Activated CD4-positive, alpha-beta memory T cell treated with anti-CD3 and anti-CD28 coated beads, Interleukin-2, amount 10 ng/mL, durations not matched to agents 7 days and 5 days (primary cell): ENCODE measurements at places on chromosomes 12 and 14. TPM values are rescaled to one million over a fixed set of nuclear protein-coding genes. Genes with fewer than 3 reads are reported as not detected.

GRCh38 chr12:15856097-15856982 lies 25.8 kb upstream of the STRAP start:
- no peak overlapping the region for H3K4me3 ChIP-seq
- peaks cover 16% of the 10 kb centered on the region for H3K27me3 ChIP-seq
- H3K36me3 ChIP-seq: no peaks in the 10 kb centered on the region
- H3K4me1 ChIP-seq: no peaks in the 10 kb centered on the region
- DNase-seq: peak; percentile 38

Gene SYCP3
- total RNA-seq: 0.30 TPM

Gene LRTM2
- total RNA-seq: not detected

GRCh38 chr12:114275086-114275485 lies 130.9 kb downstream of the TBX5 start:
- H3K27ac ChIP-seq: no peak overlapping the region
- H3K4me3 ChIP-seq: no peak overlapping the region
- no peaks in the 10 kb centered on the region for H3K4me1 ChIP-seq
- no peaks in the 10 kb centered on the region for H3K36me3 ChIP-seq

- H3K4me3 ChIP-seq: no peak overlapping the region
- peaks cover 35% of the 10 kb centered on the region for H3K4me1 ChIP-seq
- peak; percentile 15 for DNase-seq
- H3K27me3 ChIP-seq: no peaks in the 10 kb centered on the region
- H3K27ac ChIP-seq: no peak overlapping the region
These were observed 8.2 kb downstream of the ENDOU start for GRCh38 chr12:47717046-47717442.

Gene ZDHHC22
- total RNA-seq: not detected

GRCh38 chr14:65600742-65601141 lies 188.2 kb downstream of the FUT8 start:
- peaks cover 2% of the 10 kb centered on the region for H3K4me1 ChIP-seq
- no peaks in the 10 kb centered on the region for H3K36me3 ChIP-seq
- no peak overlapping the region for H3K4me3 ChIP-seq
- no peak overlapping the region for H3K27ac ChIP-seq
- no peaks in the 10 kb centered on the region for H3K27me3 ChIP-seq

GRCh38 chr12:124939079-124939420 lies 24.6 kb upstream of the UBC start:
- no peak overlapping the region for H3K27ac ChIP-seq
- peak; percentile 66 for DNase-seq
- H3K27me3 ChIP-seq: no peaks in the 10 kb centered on the region
- no peak overlapping the region for H3K4me3 ChIP-seq
- H3K4me1 ChIP-seq: peaks cover 21% of the 10 kb centered on the region

Gene A2ML1
- not detected for total RNA-seq

Gene ASB2
- 99.3 TPM for total RNA-seq

- no peak overlapping the region for H3K4me3 ChIP-seq
- no peaks in the 10 kb centered on the region for H3K4me1 ChIP-seq
- no peak for DNase-seq
- no peaks in the 10 kb centered on the region for H3K36me3 ChIP-seq
- H3K27ac ChIP-seq: no peak overlapping the region
These were observed 79.5 kb downstream of the FAR2 start for GRCh38 chr12:29228474-29229157.

Gene OR4K17
- total RNA-seq: not detected

- peaks cover 33% of the 10 kb centered on the region for H3K4me1 ChIP-seq
- peak overlapping the region; percentile 99 for H3K27ac ChIP-seq
- peaks cover 17% of the 10 kb centered on the region for H3K27me3 ChIP-seq
- no peak for DNase-seq
- H3K4me3 ChIP-seq: peak overlapping the region; percentile 56
These were observed 660 bp upstream of the MAP1LC3B2 start for GRCh38 chr12:116558280-116559161.

DNA sequence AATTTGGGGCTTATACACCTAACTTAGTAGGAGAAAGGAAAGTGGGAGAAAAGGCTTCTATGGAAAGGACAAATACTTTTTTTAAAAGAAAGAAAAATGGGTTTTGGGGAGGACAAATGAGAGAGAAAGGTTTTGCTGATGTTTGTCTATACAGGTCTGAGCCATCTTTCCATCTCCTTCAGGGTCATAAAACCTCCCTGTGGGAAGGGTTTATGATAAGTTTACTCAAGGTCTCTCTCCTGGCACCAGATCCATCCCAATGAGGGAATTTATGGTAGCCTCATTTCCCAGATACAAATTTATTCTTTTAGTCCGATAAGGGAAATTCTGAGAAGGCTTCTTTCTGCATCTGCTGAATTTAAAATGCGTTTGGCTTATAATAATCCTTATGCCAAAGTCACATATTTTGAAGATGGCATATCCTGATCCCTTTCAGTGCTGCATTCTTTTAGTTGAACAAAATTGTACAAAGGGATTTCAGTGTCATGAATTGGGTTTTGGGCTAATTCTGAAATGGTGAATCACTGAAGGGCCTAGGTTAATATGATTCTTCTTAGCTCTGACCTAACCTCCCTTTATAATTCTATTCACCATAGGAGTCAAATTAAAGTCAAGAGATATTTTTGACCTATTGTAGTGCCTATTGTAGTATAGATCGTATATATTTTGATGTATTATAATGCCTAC lies 173.5 kb upstream of the DYRK2 start:
- no peaks in the 10 kb centered on the region for H3K27me3 ChIP-seq
- no peak for DNase-seq
- no peaks in the 10 kb centered on the region for H3K4me1 ChIP-seq
- no peak overlapping the region for H3K27ac ChIP-seq
- H3K36me3 ChIP-seq: no peaks in the 10 kb centered on the region

DNA sequence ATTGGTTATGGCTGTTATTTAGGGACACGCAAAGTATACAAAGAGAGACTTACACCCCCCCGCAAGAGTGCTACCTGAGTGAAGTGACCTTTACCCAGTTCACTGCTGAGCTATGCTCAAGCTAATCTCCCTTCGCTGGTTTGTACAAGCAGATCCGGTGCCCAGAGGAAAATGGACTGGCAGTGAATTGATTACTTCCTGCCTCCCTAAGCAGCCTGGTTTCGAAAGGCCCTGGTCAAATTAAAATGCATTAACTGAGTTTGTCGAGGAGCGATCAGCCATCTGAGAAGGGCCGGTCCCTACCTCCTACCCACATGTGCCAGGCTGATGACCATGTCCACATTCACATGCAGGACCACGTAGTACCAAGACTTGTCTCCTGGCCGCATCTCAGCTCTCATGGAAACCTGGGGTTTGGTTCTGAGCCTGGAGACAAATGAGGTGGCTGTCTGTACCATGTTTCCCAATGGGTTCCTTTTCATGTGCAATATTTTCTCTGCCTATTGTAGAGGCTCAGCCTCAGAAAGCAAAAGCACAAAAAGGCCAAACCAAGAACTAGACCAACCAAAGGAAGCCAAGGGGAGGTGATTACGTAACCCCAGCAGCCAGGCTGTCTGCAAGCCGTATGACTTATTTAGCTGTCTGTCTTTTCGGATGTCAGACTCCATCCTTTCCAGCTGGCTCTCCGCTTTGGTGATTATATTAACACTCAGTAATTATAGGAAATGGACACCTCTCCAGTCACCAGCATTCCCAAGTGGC lies 284.7 kb upstream of the PWP1 start:
- no peak overlapping the region for H3K4me3 ChIP-seq
- H3K27ac ChIP-seq: no peak overlapping the region
- H3K4me1 ChIP-seq: peaks cover 22% of the 10 kb centered on the region
- DNase-seq: no peak

- no peak overlapping the region for H3K4me3 ChIP-seq
- peak overlapping the region; percentile 49 for H3K27ac ChIP-seq
- H3K4me1 ChIP-seq: peaks cover 30% of the 10 kb centered on the region
- peaks cover 4% of the 10 kb centered on the region for H3K36me3 ChIP-seq
- no peak for DNase-seq
- no peaks in the 10 kb centered on the region for H3K27me3 ChIP-seq
These were observed 27.1 kb upstream of the C12orf71 start for GRCh38 chr12:27109334-27110028.

DNA sequence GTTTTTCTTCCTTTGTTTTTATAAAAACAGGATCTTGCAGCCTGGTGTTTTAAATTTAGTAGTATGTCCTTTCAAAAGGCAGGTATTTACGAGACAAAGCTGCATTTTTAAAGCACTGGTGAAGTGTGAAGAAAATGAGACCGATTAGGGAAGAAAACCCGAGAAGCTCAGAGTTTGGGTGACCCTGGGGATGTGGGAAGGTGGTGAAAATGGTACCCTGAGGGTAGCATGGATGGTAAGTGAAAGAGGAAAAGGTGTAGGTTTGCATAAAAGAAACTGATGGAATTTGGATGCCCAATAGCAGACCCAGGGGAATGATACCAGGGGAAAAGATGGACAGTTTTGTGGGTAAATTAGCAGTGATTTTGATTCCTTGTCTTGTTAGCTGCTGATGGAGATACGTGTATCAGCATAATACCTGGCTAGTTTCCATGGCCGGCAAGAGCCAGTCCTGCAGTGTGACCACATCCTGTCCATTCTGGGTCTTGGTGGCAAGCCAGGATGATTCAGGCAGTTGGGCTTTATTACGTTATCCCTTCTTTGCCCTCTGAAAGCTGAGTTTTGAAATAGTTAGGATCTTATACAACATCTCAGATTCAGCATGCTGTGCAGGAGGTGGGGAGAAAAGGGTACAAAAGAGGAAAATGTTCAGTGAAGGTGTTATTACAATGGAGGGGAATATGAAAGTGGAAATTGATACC lies 8.9 kb downstream of the BICD1 start:
- no peaks in the 10 kb centered on the region for H3K27me3 ChIP-seq
- peaks cover 18% of the 10 kb centered on the region for H3K4me1 ChIP-seq
- no peak overlapping the region for H3K4me3 ChIP-seq

DNA sequence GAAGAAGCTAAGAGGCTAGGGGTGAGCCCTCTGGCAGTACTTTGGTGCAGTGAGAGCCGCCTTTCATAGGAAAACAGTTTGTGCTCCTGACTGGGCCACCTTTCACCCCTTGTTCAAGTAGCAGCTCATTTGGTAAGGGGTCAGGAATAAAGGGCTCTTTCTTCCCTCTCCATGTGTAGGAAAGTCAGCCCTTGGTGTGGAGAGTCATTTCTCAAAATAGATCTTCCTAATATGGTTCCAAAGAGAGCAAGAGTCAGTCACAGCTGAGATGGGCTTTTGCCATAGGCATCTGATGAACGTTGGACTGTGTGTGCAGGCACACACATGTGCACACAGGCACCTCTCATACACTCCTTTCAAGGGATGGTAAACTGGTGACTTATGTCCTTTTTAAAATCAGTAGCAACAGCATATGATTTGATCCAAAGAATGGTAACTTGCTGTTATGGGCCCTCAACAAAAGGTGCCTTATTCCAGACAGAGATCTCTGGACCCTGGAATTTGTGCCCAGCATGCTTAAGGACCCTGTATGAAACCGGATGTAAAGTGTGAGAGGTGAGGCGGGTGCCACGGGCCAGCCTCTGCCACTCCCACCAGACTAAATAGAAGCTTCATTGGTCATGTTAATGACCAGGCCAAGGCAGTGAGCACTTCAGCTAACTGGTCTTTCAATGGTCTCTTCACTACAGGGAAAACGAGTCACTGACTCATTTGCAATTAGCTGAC lies 16.7 kb upstream of the RIC8B start:
- DNase-seq: no peak
- H3K4me3 ChIP-seq: no peak overlapping the region
- H3K36me3 ChIP-seq: peaks cover 1% of the 10 kb centered on the region
- H3K27ac ChIP-seq: no peak overlapping the region
- no peaks in the 10 kb centered on the region for H3K27me3 ChIP-seq

- H3K36me3 ChIP-seq: peaks cover 27% of the 10 kb centered on the region
- no peak for DNase-seq
- H3K4me1 ChIP-seq: no peaks in the 10 kb centered on the region
- H3K4me3 ChIP-seq: no peak overlapping the region
These were observed 49.9 kb upstream of the BBS10 start for GRCh38 chr12:76398106-76398505.

DNA sequence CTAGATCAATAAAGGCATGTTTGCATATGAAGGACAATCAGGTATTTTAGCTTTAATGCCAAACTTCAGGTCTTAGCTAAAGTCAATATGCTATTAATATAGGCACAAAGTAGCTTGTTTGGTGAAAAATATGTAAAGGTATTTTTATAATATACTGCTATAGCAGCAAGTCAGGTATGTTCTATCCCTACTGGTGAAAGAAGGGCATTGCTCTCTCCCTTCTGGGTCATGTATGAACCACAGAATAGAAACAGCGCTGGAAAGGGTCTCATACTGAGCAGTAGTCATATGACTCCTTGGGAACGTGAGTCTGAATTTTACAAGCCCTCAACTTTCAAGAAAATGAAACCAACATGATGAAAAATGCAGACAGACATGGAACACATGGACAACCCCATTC lies 314.6 kb downstream of the GRIN2B start:
- no peaks in the 10 kb centered on the region for H3K36me3 ChIP-seq
- no peak overlapping the region for H3K27ac ChIP-seq
- H3K27me3 ChIP-seq: peaks cover 5% of the 10 kb centered on the region
- no peak overlapping the region for H3K4me3 ChIP-seq
- no peaks in the 10 kb centered on the region for H3K4me1 ChIP-seq

Gene DPPA3
- total RNA-seq: not detected

Gene SOAT2
- total RNA-seq: 1.4 TPM

Gene JAG2
- 2.6 TPM for total RNA-seq

DNA sequence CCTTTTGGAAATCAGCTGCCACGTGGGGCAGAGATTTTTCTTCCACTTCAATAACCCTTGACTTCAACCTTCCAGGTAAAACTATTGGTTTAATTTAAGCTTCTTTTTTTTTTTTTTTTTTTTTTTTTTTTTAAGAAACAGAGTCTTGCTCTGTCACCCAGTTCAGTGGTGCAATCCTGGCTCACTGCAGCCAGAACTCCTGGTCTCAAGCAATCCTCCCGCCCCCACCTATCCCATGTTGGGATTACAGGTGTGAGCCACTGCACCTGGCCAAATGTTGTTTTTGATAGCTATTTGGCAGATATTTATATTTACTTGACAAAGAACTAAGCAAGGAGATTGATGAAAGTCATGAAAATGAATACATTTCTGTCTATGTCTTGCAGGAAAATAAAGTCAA lies 65.1 kb downstream of the SINHCAF start:
- no peaks in the 10 kb centered on the region for H3K27me3 ChIP-seq
- H3K4me3 ChIP-seq: no peak overlapping the region
- no peak for DNase-seq
- H3K4me1 ChIP-seq: no peaks in the 10 kb centered on the region
- no peaks in the 10 kb centered on the region for H3K36me3 ChIP-seq
- H3K27ac ChIP-seq: no peak overlapping the region

DNA sequence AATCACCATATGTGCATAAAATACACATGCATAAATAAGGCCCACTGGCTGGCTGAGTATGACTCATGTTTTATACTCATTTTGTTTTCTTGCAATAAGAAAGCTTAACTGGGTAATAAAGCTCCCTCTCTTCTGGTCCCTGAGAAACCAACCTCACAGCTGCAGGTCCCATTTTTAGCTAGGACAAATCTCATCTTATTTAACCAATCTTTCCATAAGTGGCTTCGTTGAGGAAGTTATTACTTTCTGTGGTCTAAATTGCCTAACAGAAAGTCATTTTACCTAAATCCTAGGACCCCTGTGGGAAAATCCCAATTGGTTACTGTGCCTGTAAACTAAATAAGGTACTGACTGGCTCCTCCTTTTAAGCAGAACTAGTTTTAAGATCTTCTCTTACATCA lies 232.8 kb upstream of the FBXO33 start:
- no peaks in the 10 kb centered on the region for H3K27me3 ChIP-seq
- no peak overlapping the region for H3K27ac ChIP-seq
- no peaks in the 10 kb centered on the region for H3K36me3 ChIP-seq
- no peaks in the 10 kb centered on the region for H3K4me1 ChIP-seq
- no peak overlapping the region for H3K4me3 ChIP-seq
